B cell (primary cell): ENCODE measurements at places on chromosomes 2 and 18. TPM values are rescaled to one million over a fixed set of nuclear protein-coding genes. Genes with fewer than 3 reads are reported as not detected.

GRCh38 chr2:233380132-233380895 lies 26.0 kb downstream of the DGKD start:
- H3K36me3 ChIP-seq, result peaks cover 35% of the 10 kb centered on the region
- H3K4me3 ChIP-seq, result no peak overlapping the region
- peak; percentile 82 for DNase-seq
- no peaks in the 10 kb centered on the region for H3K27me3 ChIP-seq
- peak overlapping the region; percentile 93 for H3K27ac ChIP-seq

DNA sequence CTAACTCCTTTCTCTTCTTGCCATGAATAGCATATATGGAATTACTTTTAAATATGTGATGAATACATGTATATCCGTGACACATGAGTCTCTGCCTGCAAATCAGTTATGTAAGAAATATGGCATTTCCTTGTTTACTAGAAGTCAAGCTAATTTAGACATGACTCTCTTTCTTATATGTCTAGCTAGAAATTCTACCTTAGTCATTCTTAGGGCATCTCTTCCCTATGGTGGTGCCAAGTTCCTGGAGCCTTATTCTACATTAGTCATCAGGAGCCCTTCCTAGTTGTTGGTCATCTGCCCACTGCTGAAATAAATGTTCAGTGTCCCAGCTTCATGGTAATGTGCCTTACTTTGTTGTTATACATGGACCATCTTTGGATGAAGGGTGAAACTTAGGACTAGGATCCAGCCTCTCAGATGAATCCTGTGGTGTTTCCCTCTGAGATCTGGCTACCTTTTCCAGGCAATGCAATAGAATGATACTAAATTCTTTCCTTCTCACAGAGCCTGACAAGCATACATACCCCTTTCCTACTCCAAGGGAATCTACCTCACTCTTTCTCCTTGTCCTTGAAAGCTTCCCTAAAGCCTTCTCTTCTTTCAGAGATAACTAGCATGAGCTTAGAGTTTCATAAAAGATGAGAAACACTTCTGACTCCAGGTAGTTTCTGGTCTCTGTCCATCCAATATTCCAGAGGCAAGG lies 415.3 kb upstream of the VWC2L start:
- no peak for DNase-seq
- H3K4me3 ChIP-seq, result no peak overlapping the region
- H3K27me3 ChIP-seq, result no peaks in the 10 kb centered on the region
- H3K27ac ChIP-seq, result no peak overlapping the region

DNA sequence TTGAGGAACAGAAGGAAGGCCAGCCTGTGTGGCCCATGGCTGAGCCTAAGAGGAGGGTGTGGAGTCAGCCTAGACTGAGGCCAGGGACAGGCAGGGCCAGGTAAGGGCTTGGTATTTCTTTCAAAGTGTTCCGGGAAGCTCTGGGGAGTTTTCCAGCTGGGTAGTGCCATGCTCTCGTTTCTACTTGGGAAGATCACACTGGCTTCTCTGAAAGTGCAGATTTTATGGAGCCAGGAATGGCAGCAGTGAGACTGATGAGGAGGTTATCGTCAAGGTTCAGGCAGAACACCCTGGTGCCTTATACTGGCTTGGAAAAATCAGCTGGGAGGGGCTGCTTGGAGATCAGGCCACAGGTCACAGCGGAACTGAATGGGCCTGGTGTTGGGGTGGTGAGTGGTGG lies 245.1 kb downstream of the SOX11 start:
- H3K4me1 ChIP-seq, result peaks cover 5% of the 10 kb centered on the region
- no peak for DNase-seq
- no peaks in the 10 kb centered on the region for H3K27me3 ChIP-seq
- H3K4me3 ChIP-seq, result no peak overlapping the region
- no peak overlapping the region for H3K27ac ChIP-seq

- H3K4me1 ChIP-seq, result no peaks in the 10 kb centered on the region
- DNase-seq, result no peak
- no peaks in the 10 kb centered on the region for H3K36me3 ChIP-seq
Measured at GRCh38 chr2:8495189-8495989, 186.5 kb upstream of the ID2 start.

The PLA2R1 gene
- polyA plus RNA-seq, result not detected in 2 replicates

DNA sequence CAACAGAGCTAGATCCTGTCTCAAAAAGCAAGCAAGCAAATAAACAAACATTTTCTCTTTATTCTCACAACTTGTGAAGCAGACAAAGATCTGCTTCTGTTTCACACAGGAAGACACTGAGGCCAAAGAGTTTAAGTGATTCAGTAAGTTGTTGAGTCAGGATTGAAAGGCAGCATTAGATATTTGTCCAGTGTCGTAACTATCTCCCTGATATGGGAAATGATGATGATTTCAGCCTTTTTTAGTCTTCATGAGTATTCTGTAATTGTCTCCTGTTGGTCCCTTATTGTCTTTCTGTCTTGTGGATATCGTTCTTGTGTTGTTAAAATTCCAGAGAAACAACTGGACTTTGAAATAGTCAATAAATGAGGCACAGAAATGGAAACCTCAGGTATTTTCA lies 59.6 kb downstream of the GATA6 start:
- H3K36me3 ChIP-seq, result no peaks in the 10 kb centered on the region
- H3K27ac ChIP-seq, result no peak overlapping the region
- no peaks in the 10 kb centered on the region for H3K27me3 ChIP-seq
- no peak overlapping the region for H3K4me3 ChIP-seq
- no peaks in the 10 kb centered on the region for H3K4me1 ChIP-seq

- no peak overlapping the region for H3K27ac ChIP-seq
- DNase-seq, result no peak
- H3K4me3 ChIP-seq, result no peak overlapping the region
- H3K36me3 ChIP-seq, result no peaks in the 10 kb centered on the region
- H3K4me1 ChIP-seq, result no peaks in the 10 kb centered on the region
Measured at GRCh38 chr2:177320596-177320995, 56.1 kb upstream of the NFE2L2 start.

DNA sequence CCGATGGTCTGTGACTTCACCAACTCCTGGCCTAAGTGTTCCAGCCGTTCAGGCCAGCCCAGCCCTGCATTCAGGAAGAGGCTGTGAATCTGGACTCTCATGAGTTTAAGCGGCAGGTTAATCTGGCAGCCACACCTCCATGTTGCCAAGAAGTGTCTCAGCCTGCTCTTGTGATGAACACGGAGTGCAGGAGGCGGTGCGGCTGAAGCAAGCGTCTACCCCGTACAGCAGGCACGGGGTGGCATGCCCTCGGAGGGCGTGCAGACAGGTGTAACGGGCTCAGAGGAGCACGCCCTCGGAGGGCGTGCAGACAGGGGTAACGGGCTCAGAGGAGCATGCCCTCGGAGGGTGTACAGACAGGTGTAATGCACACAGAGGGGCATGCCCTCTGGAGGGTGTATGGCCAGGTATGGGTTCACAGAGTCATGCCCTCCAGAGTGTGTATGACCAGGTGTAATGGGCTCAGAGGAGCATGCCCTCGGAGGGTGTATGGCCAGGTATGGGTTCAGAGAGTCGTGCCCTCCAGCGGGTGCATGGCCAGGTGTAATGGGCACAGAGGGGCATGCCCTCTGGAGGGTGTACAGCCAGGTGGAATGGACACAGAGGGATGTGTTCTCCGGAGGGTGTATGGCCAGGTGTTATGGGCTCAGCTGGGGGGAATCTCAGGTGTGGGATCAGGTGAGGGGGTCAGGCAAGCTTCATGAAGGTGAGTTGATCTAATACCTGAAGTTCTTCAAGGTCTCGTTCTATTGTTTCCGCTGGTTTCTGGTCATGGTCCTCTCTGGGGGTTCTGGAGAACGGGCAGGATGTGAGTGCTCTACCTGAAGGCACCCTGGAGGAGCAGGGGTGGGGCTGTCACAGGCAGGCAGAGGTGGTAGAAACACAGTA lies 22.6 kb downstream of the CROCC2 start:
- no peaks in the 10 kb centered on the region for H3K27me3 ChIP-seq
- no peak overlapping the region for H3K27ac ChIP-seq
- no peaks in the 10 kb centered on the region for H3K36me3 ChIP-seq
- H3K4me3 ChIP-seq, result no peak overlapping the region

The ARHGEF4 gene
- not detected in 2 replicates for polyA plus RNA-seq

DNA sequence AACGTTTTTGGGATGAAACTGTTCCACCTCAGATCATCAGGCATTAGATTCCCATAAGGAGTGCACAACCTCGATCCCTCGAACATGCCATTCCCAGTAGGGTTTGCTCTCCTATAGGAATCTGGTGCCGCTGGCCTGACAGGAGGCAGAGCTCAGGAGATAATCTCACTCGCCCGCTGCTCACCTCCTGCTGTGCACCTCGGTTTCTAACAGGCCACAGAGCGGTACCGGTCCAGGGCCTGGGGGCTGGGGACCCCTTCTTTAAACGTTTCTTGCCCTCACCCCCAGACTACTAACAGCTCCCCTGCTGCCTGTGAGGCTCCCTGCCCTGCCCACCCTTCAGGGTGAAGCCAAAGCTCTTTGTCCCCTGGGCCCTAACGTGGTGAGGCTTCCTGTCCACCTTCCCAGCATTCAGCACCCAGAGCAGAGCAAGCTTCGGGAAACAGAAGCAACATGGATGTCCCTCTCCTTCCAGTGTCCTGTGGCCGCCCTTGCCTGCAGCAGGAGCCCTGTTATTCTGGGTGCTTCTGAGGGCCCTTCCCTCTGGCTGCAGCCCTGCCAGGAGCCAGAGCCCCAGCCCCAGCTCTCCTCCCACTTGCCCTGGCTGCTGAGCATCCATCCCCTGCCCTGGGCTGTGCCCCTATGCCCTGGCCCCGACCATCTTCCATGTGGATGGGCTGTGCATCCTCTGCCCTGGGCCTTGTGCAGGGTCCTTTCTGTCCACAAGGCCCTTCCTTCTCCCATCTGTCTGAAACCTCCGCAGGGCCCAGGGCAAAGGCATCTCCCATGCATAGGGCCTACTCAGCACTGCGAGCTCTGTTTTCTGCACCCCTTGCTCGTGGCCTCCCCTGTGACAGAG lies 140.1 kb downstream of the MBP start:
- H3K36me3 ChIP-seq, result no peaks in the 10 kb centered on the region
- no peak overlapping the region for H3K4me3 ChIP-seq
- H3K27ac ChIP-seq, result no peak overlapping the region
- no peaks in the 10 kb centered on the region for H3K27me3 ChIP-seq
- no peak for DNase-seq

The TPO gene
- not detected in 2 replicates for polyA plus RNA-seq

The IL1R2 gene
- polyA plus RNA-seq, result not detected in 2 replicates

The ACSL3 gene
- 6.7 and 14.8 TPM in 2 replicates for polyA plus RNA-seq

The ANKRD29 gene
- not detected in 2 replicates for polyA plus RNA-seq

GRCh38 chr2:155145758-155146229 lies 447.3 kb downstream of the KCNJ3 start:
- no peak for DNase-seq
- no peak overlapping the region for H3K4me3 ChIP-seq
- no peaks in the 10 kb centered on the region for H3K36me3 ChIP-seq
- no peaks in the 10 kb centered on the region for H3K4me1 ChIP-seq

DNA sequence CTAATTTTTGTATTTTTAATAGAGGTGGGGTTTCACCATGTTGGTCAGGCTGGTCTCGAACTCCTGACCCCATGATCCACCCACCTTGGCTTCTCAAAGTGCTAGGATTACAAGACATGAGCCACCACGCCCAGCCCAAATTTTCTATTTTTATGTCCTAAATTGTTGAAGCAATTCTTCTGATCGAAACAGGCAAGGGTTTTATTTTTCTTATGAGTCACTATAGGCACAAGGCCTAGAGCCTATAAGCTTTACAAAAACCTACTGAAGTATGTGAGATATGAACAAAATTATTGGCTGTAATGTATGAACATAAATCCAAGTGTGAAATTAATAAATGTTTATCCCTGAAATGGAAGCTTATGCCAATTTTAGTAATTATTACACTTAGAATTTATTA lies 464.2 kb upstream of the NRP2 start:
- no peaks in the 10 kb centered on the region for H3K36me3 ChIP-seq
- H3K27ac ChIP-seq, result no peak overlapping the region

DNA sequence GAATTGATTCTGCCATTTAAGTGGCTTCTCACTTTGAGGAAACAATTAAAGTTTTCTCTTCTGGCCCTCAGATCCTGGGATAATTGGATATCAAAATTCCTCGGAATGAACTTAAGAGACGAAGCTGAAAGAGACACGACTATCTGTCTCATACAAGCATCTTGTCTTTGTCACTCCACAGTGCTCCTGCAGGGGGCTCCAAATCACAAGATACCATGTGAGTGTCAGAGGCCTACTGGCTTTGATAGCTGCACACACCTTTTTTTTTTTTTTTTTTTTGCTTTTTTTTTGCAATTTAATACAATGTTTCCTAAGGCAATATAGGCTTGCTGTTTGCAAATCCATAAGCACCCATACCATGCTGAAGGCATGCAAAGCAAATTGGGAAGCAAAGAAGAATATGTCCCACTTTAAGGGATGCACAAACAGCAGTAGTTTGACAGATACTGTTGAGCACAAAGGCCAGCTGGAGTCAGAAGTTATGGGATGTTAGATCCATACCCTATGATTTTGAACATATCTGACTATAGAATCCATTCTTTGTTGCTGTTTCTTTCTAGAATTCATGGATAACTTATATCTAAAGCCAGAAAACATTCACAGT lies 109.0 kb upstream of the CBLN2 start:
- no peak overlapping the region for H3K4me3 ChIP-seq
- no peaks in the 10 kb centered on the region for H3K4me1 ChIP-seq
- no peak overlapping the region for H3K27ac ChIP-seq
- H3K36me3 ChIP-seq, result no peaks in the 10 kb centered on the region
- no peaks in the 10 kb centered on the region for H3K27me3 ChIP-seq

DNA sequence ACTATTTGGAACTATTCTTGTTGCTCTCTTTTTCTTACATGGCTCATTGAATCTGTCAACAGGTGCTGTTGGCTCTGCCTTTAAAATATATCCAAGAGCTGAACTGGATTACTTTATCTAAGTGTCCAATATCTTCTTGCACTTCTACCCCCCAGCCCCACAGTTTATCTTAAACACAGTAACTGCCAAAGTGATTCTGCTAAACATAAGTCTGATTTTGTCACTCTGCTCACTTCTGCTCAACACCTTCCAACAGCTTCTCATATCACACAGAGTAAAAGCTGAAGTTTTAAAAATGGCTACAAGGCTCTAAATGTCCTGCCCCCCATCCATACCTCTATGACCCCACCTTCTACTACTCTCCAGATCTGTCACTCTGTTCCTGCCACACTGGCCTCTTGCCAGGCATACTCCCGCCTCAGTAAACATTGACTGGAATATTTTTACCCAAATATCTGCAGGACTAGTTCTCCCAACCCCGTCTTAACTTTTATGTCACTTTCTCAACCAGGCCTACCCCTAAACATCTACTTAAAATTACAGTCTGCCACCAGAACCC lies 130.7 kb downstream of the CCDC148 start:
- H3K27ac ChIP-seq, result no peak overlapping the region

The FBXO36 gene
- 0.42 and 0.49 TPM in 2 replicates for polyA plus RNA-seq

The PDCL3 gene
- 5.6 and 9.1 TPM in 2 replicates for polyA plus RNA-seq

The PAIP2B gene
- polyA plus RNA-seq, result 4.7 and 4.8 TPM in 2 replicates

DNA sequence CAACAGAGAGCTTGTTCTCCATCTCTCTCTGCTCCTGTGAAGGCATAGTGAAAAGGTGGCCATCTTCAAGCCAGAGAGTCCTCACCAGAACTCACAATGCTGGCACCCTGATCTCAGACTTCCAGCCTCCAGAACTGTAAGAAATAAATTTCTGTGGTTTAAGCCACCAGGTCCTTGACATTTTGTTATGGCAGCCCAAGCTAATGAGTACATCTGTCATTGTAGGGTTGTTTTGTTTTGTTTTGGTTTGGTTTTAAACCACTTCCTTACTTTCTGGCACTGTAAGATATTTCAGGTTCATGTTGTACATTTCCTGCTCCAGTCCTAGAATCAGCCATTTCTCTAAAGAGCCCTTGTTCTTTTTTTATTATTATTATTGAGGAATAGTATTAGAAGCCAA lies 171.2 kb downstream of the CPS1 start:
- H3K4me1 ChIP-seq, result no peaks in the 10 kb centered on the region
- H3K36me3 ChIP-seq, result no peaks in the 10 kb centered on the region
- H3K27ac ChIP-seq, result no peak overlapping the region
- H3K4me3 ChIP-seq, result no peak overlapping the region
- DNase-seq, result no peak

The CELF4 gene
- not detected in 2 replicates for polyA plus RNA-seq
